CD4-positive, alpha-beta T cell (primary cell): ENCODE measurements at places on chromosomes 3 and 15.
A peak's percentile ranks its signal among the peaks of the same experiment; 100 is the strongest.

DNA sequence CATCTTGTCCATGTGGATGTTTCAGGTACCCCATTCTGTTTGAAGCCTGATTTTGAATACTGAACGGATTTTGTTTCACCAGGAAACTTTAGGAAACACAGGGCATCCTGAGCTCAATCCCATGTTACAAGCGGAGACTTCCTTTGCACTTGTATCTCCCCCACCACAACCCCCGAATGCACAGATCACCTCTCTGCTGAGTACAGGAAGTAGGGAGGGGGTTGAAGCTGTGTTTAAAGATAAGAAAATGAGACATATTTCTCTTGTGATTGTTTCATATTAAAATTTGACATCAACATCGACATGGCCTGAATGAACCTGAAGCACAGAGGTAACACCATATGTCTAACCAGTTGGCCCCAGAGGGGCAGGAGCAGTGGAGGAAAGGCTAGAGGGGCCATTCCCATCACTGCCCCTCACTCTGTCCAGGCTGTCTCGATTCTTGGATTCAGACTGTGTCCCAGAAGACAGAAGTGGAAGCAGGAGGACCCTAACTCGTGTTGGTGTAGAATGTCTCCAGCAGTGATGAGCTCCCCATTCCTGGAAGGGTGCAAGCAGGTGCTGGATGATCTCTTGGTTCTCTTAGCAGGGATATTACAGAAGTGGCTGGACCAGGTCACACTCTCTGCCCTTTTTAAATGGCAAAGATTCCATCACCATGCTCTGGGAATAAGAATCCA lies 59.6 kb upstream of the IQSEC1 start:
- DNase-seq, result no peak

- DNase-seq, result no peak
These were observed 158.3 kb downstream of the ECT2 start for GRCh38 chr3:172908771-172909270.

GRCh38 chr3:133880287-133880686 lies 15.4 kb downstream of the RAB6B start:
- no peak for DNase-seq

DNA sequence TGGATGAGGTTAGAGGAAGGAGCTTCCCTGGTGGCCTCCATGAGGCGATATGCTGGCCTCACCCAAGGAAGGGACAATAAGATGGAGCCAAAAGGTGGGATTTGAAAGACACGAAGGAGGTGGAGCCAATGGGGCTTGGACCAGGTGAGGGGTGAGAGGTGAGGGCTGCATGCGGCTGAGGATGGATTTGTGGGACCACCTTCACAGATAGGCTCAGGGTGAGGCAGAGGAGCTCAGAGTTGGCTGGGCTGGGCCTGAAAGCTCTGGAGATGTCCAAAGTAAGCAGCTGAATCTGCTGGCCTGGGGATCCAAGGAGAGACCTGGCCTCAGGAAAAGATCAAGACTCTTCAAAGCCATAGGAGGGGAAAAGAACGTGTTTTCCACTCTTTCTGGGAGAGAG lies 49.8 kb downstream of the EXOG start:
- DNase-seq, result no peak

DNA sequence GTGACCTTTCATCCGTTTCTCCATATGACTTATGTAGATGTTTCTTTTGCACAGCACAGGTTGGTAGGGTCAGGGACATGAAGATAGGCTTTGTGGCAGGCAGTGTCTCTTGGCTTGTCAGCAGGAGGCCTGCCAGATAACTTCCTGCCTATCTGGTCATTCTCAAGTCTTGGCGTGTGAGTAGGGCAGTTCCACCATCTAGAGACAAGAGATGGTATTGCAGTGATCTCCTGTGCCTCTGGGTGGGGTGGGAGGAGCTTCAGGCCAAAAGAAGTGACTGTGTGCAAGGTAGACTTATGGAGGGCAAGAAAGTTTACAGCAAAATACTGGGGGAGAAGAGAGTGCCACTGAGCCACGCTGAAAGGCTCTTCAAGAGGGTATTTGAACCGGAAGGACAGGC lies 11.0 kb downstream of the TEX264 start:
- DNase-seq, result peak; percentile 63

DNA sequence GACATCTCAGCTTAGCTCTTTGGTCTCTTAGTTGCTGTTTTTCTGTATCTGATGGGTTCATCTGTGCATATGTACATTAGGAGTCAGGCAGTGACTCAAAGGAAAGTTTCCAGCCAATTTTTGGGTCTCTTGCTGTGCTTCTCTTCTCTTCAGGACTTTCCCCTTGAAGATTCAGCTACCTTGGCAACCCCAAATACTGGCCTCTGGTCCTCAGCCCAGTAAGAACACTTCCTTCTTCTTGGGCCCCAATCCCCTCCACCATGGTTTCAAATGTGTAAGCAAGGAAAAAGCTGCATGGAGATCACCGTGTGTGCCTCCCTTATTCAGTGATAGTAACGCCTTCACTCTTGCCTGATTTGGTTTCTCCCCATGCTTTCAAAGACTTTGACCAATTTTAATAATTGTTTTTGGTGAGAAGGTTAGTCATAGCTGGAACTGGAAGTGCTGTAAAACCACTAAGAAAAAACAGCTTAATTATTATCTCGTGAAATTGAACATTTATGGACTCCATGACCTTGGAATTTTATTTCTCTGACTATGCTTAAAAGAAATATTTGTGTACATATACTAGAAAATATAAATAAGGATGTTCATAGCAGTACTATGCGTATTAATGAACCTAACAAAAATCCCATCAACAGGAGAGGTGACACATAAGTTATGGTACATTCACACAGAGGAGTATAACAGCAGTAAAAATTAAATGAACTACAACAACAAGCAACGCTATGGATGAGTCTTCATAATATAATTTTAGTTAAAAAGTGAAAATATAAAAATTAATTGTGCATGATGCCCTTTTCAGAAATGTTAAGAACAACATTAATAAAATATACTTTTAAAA lies 125.3 kb upstream of the BCL6 start:
- DNase-seq, result no peak

DNA sequence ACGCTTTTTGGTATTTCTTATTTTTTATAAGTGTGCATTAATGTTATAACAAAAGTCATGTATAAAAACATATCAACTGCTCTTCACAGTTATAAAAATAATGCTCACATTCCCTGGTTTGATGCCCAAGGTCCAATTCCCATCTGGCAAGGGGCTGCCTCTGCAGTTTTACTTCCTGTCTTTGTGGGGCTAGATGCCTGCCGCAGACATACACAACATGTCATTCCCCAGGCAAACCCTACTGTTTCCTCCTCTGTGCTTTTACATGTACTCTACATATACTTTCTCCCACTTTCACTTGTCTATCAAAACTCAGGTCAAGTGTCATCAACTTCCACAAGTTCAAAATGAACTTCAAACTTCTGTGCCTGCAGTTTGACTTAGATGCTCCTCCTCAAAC lies 60.5 kb upstream of the ETV5 start:
- no peak for DNase-seq
